ENCODE measurements at places on chromosomes 3 and 15.

DNA sequence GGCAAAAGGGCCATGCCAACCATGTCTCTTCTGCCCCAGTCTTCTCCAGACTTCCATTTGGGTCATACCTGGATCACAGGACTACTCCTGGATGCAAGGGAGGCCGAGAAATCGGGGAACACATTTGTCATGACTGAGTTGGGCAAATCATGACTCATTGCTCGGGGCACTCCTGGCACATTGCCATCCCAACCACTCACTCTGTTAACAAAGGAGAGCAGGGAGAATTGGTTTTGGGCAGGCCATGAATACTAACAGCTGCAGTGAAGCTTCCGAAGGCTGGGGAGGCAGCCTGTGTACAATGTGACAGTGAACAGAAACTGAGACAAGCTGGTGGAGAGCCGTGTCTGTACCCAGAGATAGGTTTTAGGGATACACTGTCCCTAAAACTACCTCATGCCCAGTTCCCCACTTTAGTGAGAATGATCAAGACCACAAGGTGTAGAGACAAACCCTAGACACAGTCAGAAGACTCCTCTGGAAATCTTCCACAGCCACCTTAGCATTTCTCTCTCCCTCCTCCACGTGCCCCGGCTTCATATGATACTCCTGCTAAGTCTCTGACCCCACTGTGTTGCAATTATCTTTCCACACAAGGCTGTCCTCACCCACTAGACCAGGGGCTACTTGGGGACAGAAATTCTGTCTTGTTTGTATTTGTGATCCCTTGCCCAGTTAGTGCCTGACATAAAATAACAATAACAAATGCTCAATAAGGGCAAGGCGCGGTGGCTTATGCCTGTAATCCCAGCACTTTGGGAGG, 10.5 kb upstream of the BUB1B start:
- peak; percentile 12 for DNase-seq

DNA sequence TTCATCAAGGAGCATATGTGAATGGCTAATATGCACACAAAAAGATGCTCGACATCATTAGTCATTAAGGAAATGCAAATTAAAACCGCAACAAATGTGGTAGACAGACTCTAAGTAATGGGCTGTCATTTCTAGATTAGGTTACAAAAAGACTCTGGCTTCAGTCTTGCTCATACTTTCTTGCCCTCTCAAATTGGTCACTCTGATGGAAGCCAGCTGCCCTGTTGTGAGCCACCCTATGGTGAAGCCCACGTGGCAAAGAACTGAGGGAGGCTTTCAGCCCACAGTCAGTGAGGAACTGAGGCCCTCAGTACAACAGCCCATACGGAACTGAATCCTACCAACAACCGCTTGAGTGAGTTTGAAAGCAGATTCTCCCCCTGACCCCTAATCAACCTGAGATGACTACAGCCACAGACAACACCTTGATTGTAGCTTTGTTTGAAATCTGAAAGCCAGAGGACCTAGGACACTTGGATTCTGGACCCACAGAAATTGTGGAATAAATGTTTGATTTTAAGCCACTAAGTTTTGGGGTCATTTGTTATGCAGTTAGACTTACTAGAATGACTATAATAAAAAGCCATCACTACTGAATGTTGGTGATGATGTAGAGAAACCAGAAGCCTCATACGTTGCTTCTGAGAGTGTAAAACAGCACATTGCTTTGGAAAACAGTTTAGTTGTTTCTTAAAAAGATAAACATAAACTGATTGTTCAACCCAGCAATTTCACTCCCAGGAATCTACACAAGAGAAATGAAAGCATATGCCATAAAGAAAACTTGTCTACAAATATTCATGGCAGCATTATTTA, 45.7 kb downstream of the EHHADH start:
- DNase-seq = no peak

DNA sequence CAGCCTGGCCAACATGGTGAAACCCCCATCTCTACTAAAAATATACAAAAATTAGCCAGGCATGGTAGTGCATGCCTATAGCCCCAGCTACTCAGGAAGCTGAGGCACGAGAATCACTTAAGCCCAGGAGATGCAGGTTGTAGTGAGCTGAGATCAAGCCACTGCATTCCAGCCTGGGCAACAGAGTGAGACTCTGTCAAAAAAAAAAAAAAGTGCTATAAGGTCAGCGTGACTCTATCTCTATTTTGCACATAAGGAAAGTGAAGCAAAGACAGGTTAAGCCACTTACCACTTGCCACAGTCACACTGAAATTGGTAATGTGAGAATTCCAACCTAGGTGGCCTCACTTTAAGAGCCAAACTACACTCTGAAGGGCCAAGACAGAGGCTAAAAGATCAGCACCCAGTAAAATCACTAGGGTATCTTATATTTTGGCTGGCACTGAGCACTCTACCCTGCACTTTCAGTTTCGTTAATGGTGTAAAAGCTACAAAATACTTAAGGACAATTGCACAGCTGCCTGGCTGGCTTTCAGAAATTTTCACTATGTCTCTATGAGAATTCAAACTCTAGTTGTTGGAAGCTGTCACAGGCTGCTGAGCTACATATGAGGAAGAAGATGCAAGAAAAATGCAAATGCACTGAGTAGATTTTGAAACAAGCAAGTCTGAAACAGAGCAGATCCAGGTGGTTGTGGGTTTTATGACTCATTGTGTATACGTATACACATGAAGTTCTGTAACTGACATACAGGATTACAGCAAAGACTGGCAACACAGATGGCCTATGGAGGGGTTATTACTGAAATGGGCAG, 32.7 kb downstream of the TRANK1 start:
- DNase-seq = no peak

GRCh38 chr15:51096976-51097375, 2.3 kb upstream of the TNFAIP8L3 start:
- no peak for DNase-seq

- DNase-seq = no peak
These were observed 531.9 kb downstream of the AGBL1 start for GRCh38 chr15:86611417-86612040.

Measured in amniotic stem cell (primary cell).